ENCODE measurements at places on chromosomes 4 and X.

- DNase-seq: no peak
These were observed at the start of gene ERVMER34-1 for GRCh38 chr4:52750819-52751486. TSS of gene ERVMER34-1 (minus strand) at chr4:52751425. CDS start at chr4:52745520, 5,905 bp downstream.

- DNase-seq: no peak
These were observed 91.6 kb upstream of the BMP2K start for GRCh38 chr4:78684325-78685079.

DNA sequence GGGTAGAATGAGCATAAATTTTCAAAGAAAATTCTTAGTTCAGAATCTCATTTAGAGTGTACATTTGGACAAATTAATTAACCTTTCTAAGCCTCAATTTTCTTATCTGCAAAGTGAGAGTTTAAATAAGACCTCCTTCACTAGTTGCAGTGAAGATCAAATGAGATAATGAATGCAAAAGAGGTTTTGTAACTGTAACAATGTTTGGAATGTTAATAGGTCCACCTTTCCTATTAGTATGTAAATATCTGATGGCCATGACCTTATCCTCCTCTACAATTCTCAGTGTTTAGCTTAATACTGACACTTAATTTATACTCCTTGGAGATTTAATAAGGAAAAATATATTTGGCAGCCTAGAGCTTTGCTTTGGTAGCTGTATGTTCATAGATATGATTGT lies 138.8 kb downstream of the GABRG1 start:
- DNase-seq: no peak

DNA sequence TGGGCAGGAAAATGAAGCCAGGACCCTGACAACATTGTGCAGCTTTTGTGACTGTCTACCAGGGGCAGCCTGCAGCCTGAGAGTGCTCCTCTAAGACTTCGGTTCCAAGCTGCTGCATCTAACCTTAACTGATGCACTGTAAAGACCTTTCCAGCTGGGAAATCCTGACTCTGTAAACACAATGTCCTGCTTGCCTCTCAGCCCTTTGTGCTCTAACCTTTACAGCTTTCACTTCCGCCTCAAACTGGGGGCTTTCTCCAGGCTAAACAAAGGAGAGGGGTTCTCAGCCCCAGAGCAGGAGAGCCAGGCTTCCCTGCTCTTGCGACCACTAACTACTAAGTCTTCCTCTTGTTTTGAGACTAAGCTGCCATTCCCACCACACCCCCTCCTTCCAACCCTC lies 19.3 kb upstream of the RASL11B start:
- no peak for DNase-seq

GRCh38 chr4:2932951-2933565 lies 30.1 kb downstream of the NOP14 start:
- DNase-seq: no peak

DNA sequence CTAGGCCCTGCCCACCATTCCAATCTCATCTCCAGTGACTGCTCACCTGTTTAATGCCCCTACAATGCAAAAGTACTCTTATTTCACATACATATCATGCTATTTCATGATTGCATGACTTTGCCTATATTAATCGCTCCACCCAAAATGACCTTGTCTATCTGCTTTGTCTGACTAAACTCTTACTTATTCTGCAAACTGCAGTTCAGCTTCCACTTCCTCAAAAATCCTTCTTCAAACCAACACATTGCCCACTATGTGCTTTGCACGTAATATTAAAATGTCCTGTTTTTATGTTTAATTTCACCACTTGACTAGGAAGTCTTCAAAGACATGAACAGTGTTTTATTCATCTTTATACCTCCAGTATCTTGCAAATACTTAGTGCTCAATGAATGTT lies 229.6 kb downstream of the OPHN1 start:
- DNase-seq: no peak

GRCh38 chrX:107454302-107454701 lies 4.8 kb downstream of the FRMPD3 start:
- DNase-seq: no peak

GRCh38 chrX:38678821-38679220 lies 117.5 kb downstream of the TSPAN7 start:
- no peak for DNase-seq

DNA sequence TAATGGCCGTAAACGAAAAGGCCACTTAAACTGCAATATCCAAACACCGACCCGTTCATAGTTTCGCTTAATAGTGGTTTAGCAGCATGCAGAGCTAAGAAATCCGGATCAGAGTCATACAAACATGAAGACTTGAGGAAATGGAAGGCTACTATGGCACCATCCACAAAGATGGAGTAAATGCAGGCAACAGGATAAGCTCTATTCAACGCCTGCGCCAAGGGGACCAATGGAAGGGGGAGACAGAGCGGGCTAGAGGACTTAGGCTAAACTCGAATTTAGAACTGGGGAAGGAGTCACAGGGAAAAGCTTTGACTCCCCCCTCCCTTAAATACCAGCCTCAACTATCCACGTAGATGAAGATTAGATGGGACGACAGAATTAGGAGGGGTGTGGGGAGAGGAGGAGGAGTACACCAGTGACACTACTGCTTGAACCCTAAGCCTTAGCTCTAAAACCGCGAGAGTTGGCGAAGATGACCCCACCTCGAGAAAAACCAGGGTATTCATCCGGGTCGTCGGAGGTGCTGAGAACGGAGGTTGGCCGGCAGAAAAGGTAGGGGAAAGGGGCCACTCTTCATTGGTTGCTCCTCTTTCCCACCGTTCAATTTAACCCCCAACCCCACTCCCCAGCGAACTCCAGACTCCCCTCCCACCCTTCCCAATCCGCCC lies 3.5 kb downstream of the HUWE1 start:
- no peak for DNase-seq

DNA sequence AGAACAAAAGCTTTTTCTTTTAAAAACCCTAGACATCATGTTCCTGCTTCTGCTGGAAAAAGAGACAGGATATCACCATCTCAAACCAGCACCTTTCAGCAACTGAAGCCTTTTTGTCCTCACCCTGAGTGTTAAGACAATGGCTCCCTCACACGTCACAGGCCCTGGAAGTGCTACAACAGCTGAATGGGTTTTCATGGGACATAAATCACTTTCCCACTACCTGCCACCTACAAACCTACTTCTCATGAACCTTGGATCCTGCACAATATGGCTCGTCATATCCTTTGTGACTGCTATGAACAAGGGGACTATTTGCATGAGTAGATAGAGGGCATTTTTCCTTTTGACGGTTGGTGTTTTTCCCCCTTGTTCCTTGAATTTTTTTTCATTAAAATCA lies 93.6 kb downstream of the TSPAN5 start:
- no peak for DNase-seq

DNA sequence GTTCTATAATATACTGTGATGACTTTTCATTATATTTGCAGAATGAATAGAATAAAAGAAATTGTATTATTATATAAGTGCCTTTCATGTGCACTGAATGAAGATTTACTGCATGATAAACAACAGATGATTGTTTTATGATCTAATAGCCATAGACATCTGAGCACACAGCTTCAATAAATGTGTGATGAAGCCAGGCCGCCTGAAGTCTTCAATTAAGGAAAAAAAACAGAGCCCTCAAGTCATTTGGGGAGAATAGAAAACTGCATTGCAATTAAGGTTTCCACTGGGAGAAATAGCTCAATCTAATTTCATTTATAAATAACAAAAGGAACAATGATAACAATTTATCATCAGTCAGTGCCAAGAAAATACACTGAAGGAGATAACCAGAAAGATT lies 955.2 kb downstream of the FSTL5 start:
- DNase-seq: no peak

DNA sequence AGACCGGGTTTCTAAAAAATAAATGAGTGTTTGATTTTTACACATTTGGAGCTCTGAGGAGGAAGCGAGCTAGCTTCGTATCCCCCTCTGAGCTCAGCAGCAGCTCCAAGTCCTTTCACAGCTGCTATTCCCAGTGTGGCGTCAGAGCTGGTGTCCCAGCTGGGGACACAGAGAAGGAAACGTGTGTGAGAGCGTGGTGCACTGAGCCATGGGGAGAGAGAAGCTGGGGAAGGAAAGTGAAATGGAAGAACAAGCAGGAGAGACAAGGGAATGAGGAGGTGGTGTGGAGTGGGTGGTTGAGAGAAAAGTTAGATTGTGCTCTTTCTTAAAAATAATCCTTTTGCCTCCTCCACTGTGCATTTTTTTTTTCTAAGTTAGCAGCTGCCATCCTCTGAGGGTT lies 79.5 kb upstream of the SLC4A4 start:
- no peak for DNase-seq

DNA sequence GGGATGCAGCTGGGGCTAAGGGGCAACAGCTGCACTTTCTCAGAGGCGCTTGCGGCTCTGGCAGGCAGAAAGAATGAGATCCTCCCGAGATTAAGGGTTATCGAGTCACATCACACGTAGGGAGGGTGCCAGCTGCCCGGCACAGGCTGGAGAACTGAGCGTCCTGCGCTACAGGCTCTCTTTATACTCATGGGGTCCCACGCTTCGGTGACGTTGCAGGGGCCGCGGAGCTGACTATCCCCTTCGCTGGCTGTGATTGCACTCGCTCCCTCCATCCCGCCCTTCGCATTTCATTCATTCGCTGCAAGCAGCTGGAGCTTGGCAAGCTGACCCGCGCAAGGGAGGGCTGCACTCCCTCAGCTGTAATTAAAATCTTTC lies at the start of gene TACR3:
TACR3 (minus strand) TSS at position 156 of the 378 bp plus-strand sequence. CDS start 310 bp downstream, outside the sequence.
- no peak for DNase-seq

DNA sequence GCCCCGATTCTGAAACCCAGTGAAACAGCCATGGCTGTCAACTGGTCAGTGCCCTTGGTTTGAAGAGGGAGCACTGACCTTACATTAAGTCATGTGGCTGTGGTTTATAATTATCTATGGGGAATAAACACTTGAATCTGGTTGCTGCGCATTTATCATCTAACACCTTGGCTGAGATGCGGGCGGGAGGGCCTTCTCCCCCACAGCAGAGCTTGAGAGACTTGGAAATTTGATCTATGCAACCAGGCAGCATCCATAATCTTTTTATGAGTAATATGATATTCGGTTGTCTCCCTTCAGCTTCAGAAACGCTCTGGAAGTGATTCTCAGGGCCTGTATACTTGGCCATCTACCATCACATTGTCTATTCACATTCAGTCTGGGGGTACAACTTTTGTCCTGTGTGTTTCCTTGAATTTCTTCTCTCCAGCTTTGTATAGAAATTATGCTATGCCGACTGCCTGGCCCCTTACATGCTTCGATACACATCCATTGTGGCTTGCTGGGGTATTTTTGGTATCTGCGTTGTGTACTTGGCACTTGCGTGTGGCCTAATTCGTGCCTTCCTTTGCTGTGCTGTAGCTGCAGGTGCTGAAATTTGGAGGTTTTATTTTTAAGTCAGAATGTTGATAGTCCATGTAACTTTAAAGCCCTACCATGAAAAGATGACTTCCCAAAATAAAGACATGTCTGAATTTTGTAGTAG lies 321.6 kb downstream of the ARHGAP10 start:
- DNase-seq: no peak

GRCh38 chr4:103778221-103778620 lies 58.4 kb upstream of the TACR3 start:
- no peak for DNase-seq

DNA sequence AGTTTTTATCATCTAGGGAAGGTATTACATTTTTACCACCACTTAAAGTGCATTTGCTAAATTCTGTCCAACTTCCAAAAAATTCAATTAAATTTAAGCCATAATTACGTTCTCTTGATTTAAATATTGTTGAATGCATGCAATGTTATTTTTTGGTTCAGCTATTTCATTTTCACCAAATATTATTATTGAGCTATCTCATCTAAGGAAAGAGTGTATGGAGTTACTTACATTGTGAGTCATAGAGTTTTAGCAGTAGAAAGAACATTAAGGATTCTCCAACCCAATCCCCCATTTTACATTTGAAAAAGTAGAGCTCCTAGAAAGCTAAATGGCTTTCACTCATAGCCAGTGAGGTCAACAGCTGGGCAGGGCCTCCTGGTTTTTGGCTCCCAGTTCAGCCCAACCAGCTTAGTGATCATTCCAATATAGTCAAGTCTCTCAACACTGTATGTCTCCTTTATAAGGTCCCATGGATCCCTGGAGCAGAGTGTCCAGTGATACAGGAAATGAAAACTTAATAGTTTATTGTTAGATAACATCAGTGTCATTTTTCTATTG lies 60.5 kb downstream of the NDNF start:
- DNase-seq: no peak

DNA sequence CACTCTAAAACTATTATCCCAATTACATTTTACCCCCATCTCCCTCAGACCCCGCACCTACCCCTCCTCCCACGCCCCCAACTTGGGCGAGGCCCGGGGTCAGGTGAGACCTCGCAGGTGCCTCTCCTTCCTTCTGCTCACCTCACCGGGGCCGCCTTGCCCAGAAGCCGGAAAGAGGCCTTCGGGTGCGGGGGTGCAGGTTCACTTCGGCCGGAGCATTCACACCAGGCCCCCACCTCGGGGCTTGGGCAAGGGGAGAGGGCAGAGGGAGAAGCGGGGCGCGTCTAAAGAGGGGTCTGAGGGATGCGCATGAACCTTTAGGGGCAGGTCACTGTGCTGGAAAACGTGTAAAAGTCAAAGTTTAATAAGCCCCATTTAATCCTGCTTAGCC lies 427 bp downstream of the ZNF182 start:
- no peak for DNase-seq

DNA sequence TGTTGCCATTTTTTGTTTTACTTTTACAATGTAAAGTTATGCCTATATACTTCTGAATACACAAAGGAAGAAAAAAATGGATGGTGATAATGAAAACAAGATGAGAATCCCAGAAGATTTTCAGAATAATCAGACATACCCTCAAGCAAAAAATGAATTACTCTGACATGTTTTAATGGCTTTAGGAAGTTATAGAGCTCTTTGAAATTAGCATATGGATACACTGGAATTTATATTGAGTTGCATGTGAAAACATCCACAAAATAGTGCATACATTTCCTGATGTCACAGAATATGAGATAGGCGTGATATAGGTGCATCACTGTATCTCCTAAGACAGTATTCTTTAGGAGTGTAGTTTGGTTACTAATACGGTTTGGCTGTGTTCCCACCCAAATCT lies 351.3 kb downstream of the SLC7A11 start:
- DNase-seq: no peak

- no peak for DNase-seq
These were observed 33.9 kb downstream of the CPLX1 start for GRCh38 chr4:791898-792625.

DNA sequence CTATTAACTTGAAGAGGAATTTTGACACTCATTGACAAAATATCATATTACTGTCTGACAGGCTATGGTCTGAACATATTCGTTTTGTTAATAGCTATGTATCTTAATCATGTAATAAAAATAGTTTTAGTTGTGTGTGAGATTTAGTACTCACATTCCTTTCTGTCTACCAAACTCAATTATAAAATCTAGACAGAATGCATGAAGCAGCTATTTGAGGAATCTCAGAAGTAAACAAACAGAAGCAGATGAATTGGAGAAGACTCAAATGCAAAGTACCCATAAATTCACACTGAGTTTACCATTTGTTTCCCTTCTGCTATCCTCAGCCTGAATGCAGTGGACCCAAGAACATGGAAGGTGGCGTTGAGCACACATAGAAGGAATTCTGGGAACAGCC lies 841.6 kb upstream of the AADAT start:
- no peak for DNase-seq
